ENCODE measurements at places on chromosomes 6 and 20. TPM values are rescaled to one million over a fixed set of nuclear protein-coding genes. Genes with fewer than 3 reads are reported as not detected.

The DDX39B gene
- 296 TPM for total RNA-seq

The NANP gene
- 7.1 TPM for total RNA-seq

The GDAP1L1 gene
- total RNA-seq: not detected

The TAAR5 gene
- total RNA-seq: not detected

The SLC24A3 gene
- total RNA-seq: 0.19 TPM

The HTR1E gene
- not detected for total RNA-seq

The GPR63 gene
- 0.09 TPM for total RNA-seq

The IPCEF1 gene
- 0.09 TPM for total RNA-seq

The SPAG4 gene
- total RNA-seq: 23.5 TPM

The HAO1 gene
- total RNA-seq: not detected

The POFUT1 gene
- 24.5 TPM for total RNA-seq

The CNBD2 gene
- total RNA-seq: 3.1 TPM

The ADGRF5 gene
- total RNA-seq: 6.2 TPM

The TINAG gene
- not detected for total RNA-seq

The CST2 gene
- total RNA-seq: not detected

The NPBWR2 gene
- total RNA-seq: not detected

The PCK1 gene
- total RNA-seq: not detected

The ZNF311 gene
- 0.63 TPM for total RNA-seq

The ZSCAN31 gene
- total RNA-seq: 13.4 TPM

The ME1 gene
- total RNA-seq: 2.8 TPM

The FAM184A gene
- 0.18 TPM for total RNA-seq

The MYBL2 gene
- 10.3 TPM for total RNA-seq

The BPIFB1 gene
- total RNA-seq: not detected

The FILIP1 gene
- 19.3 TPM for total RNA-seq

The ANKRD66 gene
- total RNA-seq: not detected

The C20orf141 gene
- not detected for total RNA-seq

The CD40 gene
- total RNA-seq: 9.5 TPM

The EYS gene
- under 0.01 TPM for total RNA-seq

The PGBD1 gene
- 5.9 TPM for total RNA-seq

The XKR7 gene
- total RNA-seq: not detected

The UST gene
- 3.4 TPM for total RNA-seq

The TNF gene
- total RNA-seq: not detected

The HLA-DRA gene
- not detected for total RNA-seq

The EPPIN gene
- not detected for total RNA-seq

The MMS22L gene
- total RNA-seq: 12.1 TPM

The NKX2-2 gene
- total RNA-seq: not detected

The SLC16A10 gene
- total RNA-seq: not detected

The RAB44 gene
- total RNA-seq: under 0.01 TPM

The C6orf132 gene
- total RNA-seq: 0.85 TPM

The LST1 gene
- 1.0 TPM for total RNA-seq

The PSMB9 gene
- 32.4 TPM for total RNA-seq

The MTFR2 gene
- 1.5 TPM for total RNA-seq

The DCDC2 gene
- total RNA-seq: not detected

The WFDC2 gene
- total RNA-seq: not detected

The SPATS1 gene
- total RNA-seq: not detected

The OVOL2 gene
- total RNA-seq: not detected

The LBP gene
- total RNA-seq: not detected

The UBE3D gene
- total RNA-seq: 6.0 TPM

The KIF13A gene
- total RNA-seq: 43.4 TPM

The SEL1L2 gene
- not detected for total RNA-seq

The COX4I2 gene
- total RNA-seq: not detected

The AVP gene
- not detected for total RNA-seq

The LRRC73 gene
- 0.19 TPM for total RNA-seq

The BPI gene
- total RNA-seq: not detected

The CLVS2 gene
- total RNA-seq: under 0.01 TPM

The TMEM244 gene
- not detected for total RNA-seq

The SIRPB2 gene
- 0.47 TPM for total RNA-seq

The CRISP3 gene
- not detected for total RNA-seq
